Activated CD4-positive, alpha-beta T cell treated with anti-CD3 and anti-CD28 coated beads, Interleukin-2, amount 50 U/mL, for 1 hour (primary cell): ENCODE measurements at places on chromosomes 3 and 15.

- no peak for DNase-seq
Measured at GRCh38 chr3:147038481-147038880, 367.9 kb downstream of the ZIC4 start.

GRCh38 chr3:45962033-45962432 is 18.8 kb downstream of the CXCR6 start:
- no peak for DNase-seq

DNA sequence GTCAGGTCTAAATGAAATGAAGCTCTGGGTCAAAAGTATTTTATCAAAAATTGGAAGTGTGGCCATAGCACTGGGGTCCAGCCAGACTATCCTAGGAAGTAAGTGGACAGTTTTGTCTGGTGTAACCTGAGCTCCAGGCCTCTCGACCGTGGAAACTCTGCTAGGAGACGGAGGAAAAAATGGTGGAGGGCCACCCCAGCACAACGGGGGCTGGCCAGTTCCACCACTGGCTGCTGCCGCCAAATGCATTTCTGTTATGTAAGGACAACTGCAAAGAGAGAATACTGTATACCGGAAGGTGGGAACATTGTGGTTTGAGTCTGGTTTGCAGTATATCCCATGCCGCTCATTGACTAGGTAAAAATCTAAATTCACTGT is 235.7 kb downstream of the GREM1 start:
- DNase-seq: no peak

GRCh38 chr15:58139989-58140522 is 1.9 kb downstream of the AQP9 start:
- no peak for DNase-seq

DNA sequence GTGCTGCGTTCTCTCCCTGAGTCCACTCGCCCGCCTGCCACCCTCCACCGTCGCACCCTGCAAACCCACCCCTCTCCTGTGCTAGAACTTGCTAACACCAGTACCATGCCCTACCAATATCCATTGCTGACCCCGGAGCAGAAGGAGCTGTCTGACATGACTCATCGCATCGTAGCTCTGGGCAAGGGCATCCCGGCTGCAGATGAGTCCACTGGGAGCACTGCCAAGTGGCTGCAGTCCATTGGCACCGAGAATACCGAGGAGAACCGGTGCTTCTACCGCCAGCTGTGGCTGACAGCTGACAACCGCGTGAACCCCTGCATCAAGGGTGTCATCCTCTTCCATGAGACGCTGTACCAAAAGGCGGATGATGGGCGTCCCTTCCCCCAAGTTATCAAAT is 4.9 kb upstream of the ALAS1 start:
- DNase-seq: no peak

DNA sequence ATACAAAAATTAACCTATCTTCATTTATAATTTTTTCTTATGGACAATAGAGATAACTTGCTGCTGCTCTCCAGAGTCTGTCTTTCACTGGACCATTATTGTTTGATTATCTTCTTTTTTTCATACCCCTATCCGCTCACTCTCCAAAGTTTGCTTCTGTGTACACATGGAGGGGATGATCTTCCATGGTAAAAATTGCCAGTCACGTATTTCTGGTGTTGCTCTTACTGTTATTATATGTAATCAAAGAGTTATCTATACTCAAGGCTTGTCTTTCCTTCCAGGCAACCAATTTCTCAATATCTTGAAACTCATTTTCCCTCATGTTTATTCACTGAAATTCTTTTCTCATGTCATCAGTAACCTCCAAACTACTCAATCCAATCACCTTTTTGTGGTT is 817.8 kb upstream of the NECTIN3 start:
- DNase-seq: no peak

DNA sequence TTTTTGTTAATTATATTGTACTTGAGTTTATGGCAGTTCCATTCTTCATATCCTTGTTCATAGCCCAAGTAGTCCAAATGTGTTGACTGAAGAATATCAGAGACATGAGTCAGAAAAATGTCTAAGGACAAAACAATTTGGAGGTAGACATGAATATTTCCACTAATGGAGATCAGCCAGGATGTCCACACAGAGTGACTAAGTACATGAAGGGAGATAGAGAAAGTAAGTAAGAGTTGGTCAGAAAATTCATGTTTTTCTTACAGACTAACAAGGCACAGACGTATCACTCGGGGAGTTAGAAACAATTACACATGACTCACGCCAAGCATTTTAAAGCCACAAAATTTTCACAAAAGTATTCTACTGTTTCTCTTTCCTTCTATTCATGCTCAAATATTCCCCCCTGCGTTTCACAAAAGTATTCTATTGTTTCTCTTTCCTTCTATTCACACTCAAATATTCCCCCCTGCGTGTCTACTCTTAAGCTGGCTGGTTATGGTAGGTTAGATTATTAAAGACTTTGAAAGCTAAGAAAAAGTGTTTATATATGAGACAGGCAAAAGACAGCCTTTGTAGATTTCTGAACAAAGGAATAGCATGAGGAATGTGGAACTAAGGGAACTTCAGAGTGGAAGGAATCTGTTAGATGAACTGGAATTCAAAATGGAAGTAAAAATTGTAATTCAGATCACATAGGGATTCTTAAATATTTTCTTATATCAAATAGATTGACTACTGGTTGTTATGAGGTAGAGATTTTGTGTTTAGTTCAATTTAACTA is 648.7 kb upstream of the CCDC54 start:
- DNase-seq: no peak
